ENCODE measurements at places on chromosomes 3 and 15. TPM values are rescaled to one million over a fixed set of nuclear protein-coding genes. Genes with fewer than 3 reads are reported as not detected.

Gene PRTG
- 2.5 TPM for total RNA-seq

Gene RLBP1
- total RNA-seq, result not detected

Gene DUOXA1
- not detected for total RNA-seq

Gene GNAT1
- total RNA-seq, result not detected

Gene TXNRD3
- total RNA-seq, result 10.4 TPM

Gene GJD2
- not detected for total RNA-seq
